ENCODE measurements at places on chromosomes 7 and 10.

DNA sequence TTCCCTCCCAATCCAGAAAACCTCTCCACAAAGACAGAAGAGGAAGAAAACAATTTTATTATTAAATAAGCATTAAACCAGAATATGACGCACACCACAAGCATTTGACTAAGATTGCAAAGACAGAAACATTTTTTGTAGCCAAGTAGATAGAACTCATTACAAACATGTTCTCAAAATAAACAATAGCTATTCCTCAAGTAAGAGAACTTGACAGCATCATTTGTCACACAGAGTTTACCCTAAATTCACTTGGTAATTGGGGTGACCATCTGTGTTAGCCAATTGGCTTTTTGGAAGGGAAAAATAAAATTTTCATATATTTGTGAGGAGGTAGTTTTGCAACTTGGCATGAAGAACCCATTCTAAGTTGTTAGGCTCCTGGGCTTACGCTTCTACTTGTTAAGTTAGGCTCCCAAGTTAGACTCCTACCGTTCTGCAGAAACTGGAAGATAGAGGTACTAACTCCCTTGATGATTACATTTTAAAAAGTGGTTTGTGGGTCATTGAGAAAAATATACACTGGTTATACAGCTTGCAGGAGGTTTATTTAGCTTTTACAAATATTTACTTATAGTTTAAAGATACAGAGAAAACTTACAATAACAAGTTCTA is 618.6 kb upstream of the CNTNAP2 start:
- no peak for DNase-seq

- DNase-seq, result no peak
These were observed 675 bp downstream of the ABRAXAS2 start for GRCh38 chr10:124802313-124802675.

GRCh38 chr7:39458061-39458745 is 108.0 kb upstream of the YAE1 start:
- DNase-seq, result no peak

GRCh38 chr7:94286111-94286510 is 108.6 kb upstream of the COL1A2 start:
- no peak for DNase-seq

- DNase-seq, result no peak
These were observed 2.4 kb upstream of the MYO1G start for GRCh38 chr7:44981035-44981706.

DNA sequence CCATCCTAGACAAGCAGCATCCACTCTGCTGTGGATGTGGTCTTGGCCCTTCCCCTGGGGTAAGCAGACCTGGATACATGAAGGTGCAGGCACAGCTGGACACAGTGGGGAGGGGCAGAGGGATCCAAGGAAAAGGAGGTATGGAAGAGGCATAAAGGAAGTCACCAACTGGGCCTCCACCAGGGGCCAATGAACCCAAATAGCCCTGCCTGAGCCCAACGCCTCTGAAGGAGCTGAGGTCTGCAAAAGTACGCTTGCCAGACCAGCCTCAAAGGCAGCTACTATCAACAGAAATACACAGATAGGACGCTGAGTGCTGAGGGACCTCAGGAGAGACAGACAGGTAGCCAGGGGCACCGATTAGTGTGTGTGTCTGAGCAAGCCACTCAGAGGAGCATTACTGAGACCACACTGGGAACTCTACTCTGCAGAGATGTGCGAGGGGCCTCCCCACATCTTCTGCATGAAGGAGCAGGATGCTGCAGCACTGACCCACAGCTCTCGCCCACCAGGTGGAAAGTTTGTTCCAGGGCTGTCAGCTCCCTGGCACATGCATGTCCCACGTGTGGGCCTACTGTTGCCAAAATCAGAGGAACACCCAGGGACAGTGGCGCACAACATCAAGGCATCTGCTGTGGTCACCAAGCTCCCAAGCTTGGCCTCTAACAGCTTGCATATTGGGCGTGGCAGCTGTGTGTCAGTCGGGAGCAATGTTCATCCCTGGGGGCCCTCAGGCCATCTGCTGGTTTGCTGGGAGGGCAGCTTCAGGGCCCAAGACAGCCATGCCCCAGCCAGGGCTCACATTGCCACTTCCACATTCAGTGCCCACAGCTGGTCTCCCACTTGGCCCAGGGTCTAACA is 40.0 kb downstream of the MKI67 start:
- DNase-seq, result no peak

GRCh38 chr10:113047963-113048781 is 98.1 kb downstream of the TCF7L2 start:
- DNase-seq, result peak; percentile 98

DNA sequence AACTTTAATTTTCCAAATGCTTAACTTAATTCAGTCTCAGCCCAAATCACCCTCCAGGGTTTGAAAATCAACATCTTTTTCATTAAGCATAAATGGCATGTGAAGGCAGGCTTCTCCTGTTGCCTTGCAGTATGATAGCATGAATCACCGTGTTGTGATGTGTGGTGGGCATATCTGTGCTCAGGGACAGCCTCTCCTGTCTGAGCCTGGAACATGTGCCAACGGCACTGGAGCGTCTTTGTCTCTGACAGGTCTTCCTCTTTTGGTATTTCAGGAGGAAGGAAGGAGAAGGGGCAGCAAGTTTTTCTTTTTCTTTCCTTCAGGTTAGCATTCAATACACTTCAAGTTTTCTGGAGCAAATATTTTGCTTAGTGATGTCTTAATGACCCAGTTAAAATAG is 57.6 kb downstream of the LRGUK start:
- DNase-seq, result no peak
